Esophagus squamous epithelium (tissue), 5 donors: ENCODE measurements at places on chromosomes 3 and 15. TPM values are rescaled to one million over a fixed set of nuclear protein-coding genes. Genes with fewer than 3 reads are reported as not detected.

GRCh38 chr3:87359826-87360225, 83.4 kb upstream of the POU1F1 start:
- H3K4me1 ChIP-seq = no peaks in the 10 kb centered on the region
- H3K27ac ChIP-seq = no peak overlapping the region
- H3K27me3 ChIP-seq = no peaks in the 10 kb centered on the region
- DNase-seq = no peak

DNA sequence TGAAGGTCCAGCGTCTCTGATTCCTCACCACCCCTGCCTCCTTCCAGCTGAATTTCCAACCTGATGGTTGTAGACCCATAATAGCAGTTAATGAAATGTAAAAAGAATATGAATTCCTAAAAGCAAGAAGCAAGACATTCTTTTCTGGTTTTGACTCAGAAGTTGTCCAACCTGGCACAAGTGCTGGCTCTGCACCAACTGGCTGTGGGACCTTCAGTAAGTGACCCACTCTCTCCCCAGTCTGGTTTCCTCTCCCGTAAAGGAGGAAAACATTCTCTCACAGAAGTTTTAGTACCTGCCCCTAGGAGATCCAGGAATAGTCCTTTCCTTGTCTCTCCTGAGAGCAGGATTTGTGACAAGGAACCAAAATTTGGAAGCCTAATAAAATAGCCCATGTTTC, 236.9 kb upstream of the TRIM42 start:
- no peak overlapping the region for H3K4me3 ChIP-seq
- H3K27me3 ChIP-seq = no peaks in the 10 kb centered on the region
- peaks cover 8% of the 10 kb centered on the region for H3K4me1 ChIP-seq
- H3K27ac ChIP-seq = peak overlapping the region; percentile 77
- no peak for DNase-seq

DNA sequence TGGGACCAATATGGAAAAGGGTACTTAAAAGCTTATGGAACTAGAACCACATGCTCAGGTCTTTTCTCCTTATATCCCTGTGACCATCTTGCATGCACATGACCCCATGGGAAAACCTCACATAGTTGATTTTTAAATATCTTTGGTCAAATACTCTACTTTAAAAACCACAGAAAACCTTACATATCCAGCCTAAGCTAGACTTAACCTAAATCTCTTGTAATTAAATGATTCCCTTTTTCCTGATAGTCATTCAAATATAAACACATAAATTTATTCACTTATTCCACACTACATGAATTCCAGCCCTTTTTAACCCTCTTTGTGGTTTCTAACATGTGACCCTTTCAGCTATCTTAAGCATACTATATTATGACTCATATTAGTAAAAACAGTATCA, 46.8 kb downstream of the DNAJC13 start:
- H3K36me3 ChIP-seq = peaks cover 3% of the 10 kb centered on the region
- H3K27me3 ChIP-seq = no peaks in the 10 kb centered on the region
- no peaks in the 10 kb centered on the region for H3K4me1 ChIP-seq
- no peak overlapping the region for H3K27ac ChIP-seq
- no peak overlapping the region for H3K4me3 ChIP-seq
- no peak for DNase-seq

- H3K27ac ChIP-seq = no peak overlapping the region
- H3K36me3 ChIP-seq = no peaks in the 10 kb centered on the region
- H3K4me3 ChIP-seq = no peak overlapping the region
- peaks cover 14% of the 10 kb centered on the region for H3K4me1 ChIP-seq
- no peaks in the 10 kb centered on the region for H3K27me3 ChIP-seq
- DNase-seq = no peak
Measured at GRCh38 chr3:48851407-48851806, 3.7 kb upstream of the PRKAR2A start.

DNA sequence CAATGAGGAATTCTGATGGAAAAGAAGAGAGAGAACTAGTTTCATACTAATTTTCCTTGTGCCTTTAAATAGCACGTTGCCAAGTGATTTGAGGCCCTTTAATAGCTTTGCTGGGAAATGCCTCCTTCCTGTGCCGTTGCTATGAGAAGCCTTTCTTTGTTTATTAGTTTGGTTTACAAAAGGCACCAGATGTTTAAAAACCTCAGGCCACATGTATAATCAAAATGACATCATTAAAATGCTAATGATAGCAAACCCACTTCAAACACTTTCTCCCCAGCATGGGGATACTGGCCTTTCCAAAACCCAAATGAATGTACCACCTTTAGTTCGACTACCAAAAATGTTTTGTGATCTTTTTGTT, 50.0 kb upstream of the TBC1D23 start:
- H3K4me1 ChIP-seq = peaks cover 15% of the 10 kb centered on the region
- peak overlapping the region; percentile 80 for H3K27ac ChIP-seq
- H3K36me3 ChIP-seq = no peaks in the 10 kb centered on the region

DNA sequence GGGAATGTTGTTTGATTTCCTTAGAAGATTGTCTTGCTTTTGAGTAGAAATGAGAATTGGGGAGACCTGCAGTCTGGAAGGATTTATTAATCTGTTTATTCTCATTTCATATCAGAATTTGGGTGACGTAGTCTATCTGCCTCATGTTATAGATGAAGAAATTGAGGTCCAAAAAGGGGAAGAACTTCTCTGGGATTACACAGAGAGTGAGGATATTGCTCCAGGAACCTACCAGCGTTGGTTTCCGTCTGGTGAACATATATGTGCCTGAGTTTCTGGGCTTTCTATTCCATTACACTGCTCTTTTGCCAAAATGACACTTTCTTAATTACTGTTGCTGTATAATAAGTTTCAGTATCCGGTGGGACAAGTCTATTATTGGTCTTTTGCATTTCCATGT, 51.8 kb downstream of the CTDSPL start:
- no peaks in the 10 kb centered on the region for H3K27me3 ChIP-seq
- H3K4me1 ChIP-seq = no peaks in the 10 kb centered on the region
- DNase-seq = no peak
- no peak overlapping the region for H3K4me3 ChIP-seq
- no peak overlapping the region for H3K27ac ChIP-seq
- H3K36me3 ChIP-seq = peaks cover 5% of the 10 kb centered on the region

DNA sequence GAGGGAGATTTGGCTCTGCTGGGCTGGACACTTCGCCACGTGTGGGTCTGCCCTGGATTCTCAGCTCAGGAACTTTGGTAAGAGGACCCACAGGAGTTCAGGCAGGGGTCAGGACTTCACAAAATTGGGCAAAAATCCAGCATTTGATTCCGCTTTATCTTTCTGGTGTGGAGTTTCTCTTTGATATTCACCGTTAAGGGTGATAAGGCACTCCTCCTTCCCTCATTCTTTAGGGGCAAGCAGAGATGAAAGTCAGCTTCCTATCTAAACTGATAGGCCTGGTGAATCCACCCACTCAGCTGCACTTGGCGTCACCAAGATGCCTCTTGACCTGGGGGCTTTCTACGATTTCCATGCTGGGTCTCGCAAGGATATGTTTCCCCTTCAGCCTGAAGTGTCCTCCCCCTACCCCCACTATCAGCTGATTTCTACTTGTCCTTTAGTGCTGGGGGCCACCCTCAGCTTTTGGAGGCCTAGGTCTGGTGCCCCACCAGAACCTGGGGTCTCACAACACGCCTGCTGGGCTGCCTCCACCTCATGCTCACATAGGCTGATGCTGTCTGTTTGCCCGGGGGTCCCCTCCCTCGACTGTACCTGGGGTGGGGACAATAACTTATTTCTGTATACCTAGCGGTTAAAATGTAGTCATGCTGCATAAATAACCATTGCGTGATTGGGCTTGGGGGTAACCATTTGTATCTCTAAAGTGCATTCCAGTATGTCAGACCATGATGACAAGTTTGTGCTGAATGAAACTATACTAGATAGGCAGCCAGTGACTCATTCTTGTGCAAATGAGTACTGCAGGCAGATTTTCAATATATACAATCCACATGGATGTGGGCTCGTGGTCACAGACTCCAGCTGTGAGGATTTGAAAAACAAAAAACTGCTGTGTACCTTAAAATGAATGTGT, 248.3 kb downstream of the ADAMTS17 start:
- DNase-seq = no peak
- H3K27me3 ChIP-seq = no peaks in the 10 kb centered on the region
- H3K27ac ChIP-seq = no peak overlapping the region
- H3K4me1 ChIP-seq = no peaks in the 10 kb centered on the region
- H3K4me3 ChIP-seq = no peak overlapping the region

- no peaks in the 10 kb centered on the region for H3K27me3 ChIP-seq
- H3K27ac ChIP-seq = no peak overlapping the region
- H3K36me3 ChIP-seq = no peaks in the 10 kb centered on the region
- no peaks in the 10 kb centered on the region for H3K4me1 ChIP-seq
Measured at GRCh38 chr3:30082652-30083051, 523.7 kb upstream of the TGFBR2 start.

DNA sequence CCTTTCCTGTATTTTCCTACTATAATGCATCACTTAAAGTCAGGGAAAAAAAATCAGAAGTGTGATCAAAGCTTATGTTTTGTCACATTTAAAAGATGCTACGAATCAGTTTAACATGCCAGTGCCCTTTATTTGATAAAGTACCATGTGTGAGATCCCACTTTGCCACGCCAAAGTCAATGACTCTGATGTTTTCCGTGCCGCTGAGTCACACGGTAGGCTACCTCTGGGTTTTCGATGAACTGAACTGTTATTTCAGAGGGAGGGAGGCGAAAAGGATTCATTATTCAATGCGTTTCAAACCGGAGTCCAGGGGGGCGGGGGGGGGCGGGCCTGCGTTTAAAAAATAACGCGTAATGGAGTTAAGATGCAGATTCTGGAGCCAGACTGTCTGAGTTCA, 203.0 kb downstream of the ABHD5 start:
- H3K4me1 ChIP-seq = peaks cover 28% of the 10 kb centered on the region
- no peak overlapping the region for H3K27ac ChIP-seq
- peaks cover 50% of the 10 kb centered on the region for H3K27me3 ChIP-seq
- no peak for DNase-seq
- H3K4me3 ChIP-seq = peak overlapping the region; percentile 37

- peaks cover 81% of the 10 kb centered on the region for H3K27me3 ChIP-seq
- no peaks in the 10 kb centered on the region for H3K36me3 ChIP-seq
- H3K4me3 ChIP-seq = peak overlapping the region; percentile 40
- DNase-seq = no peak
Measured at GRCh38 chr3:147410526-147411237, 1.5 kb downstream of the ZIC1 start.

- no peak for DNase-seq
- peak overlapping the region; percentile 78 for H3K4me3 ChIP-seq
- H3K27ac ChIP-seq = peak overlapping the region; percentile 95
- no peaks in the 10 kb centered on the region for H3K27me3 ChIP-seq
- no peaks in the 10 kb centered on the region for H3K36me3 ChIP-seq
Measured at GRCh38 chr15:101293122-101293521, 1.9 kb downstream of the SNRPA1 start.

DNA sequence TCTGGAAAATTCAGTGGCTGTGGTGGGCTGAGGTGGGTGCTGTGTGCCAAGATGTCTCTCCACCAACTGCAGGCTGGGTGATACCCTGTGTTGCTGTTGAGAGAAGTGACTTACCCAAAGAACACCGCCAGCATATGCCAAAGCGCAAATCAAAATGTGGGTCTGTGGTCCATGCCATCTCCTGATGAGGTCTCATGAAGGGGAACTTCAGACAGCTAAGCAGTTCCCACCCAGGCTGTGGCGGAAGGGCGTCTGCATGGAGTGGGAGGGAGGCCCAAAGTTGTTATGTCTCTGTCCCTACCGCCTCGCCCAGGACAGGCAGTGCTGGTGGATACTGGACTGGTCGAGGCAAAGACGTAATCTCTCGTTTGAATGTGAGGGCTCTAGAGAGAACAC, 70.9 kb upstream of the PLXNA1 start:
- no peak overlapping the region for H3K4me3 ChIP-seq
- peak overlapping the region; percentile 74 for H3K27ac ChIP-seq
- H3K27me3 ChIP-seq = no peaks in the 10 kb centered on the region
- H3K36me3 ChIP-seq = no peaks in the 10 kb centered on the region
- peaks cover 24% of the 10 kb centered on the region for H3K4me1 ChIP-seq
- no peak for DNase-seq

DNA sequence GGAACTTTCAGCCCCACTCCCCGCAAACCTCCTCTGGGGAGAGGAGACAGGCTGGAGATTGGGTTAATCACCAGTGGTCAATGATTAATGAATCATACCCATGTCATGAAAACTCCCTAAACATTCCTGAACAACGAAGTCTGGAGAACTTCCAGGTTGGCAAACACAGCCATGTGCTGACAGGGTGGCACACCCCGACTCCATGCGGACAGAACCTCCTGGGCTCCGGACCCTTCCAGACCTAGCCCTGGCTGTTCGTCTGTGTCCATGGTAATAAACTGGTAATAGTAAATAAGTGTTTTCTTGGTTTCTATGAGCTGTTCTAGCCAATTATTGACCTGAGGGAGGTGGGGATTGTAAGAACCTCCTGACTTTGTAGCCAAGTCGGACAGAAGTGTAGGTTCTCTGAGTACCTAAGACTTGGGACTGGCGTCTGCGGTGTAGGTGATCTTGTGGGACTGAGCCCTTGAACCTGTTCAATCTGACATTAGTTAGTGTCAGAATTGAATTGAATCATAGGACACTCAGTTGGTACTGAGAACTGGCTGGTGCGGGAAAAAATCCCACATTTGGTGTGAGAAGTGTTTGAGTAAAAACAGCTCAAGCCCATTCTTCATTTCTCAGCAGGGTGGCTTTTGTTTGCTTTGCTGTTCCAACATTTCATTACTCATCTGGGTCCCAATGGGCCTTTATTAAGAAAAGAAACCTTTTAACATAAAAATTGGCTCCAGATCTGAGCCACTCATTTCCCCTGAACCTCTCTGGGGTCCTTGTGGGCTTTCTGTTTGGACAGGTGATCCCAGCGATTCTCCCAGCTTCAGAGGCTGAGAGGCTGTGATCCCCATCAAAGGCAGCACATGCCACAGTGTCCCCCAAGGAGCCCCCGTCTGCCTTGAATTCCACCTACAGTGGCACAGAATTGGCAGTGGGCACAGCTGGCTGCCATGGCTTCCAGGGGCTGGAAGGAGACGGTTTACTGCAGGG, 151.0 kb downstream of the TJP1 start:
- H3K36me3 ChIP-seq = no peaks in the 10 kb centered on the region
- DNase-seq = no peak
- no peak overlapping the region for H3K27ac ChIP-seq
- peaks cover 4% of the 10 kb centered on the region for H3K4me1 ChIP-seq
- no peak overlapping the region for H3K4me3 ChIP-seq

GRCh38 chr3:126925411-126926171, 57.3 kb upstream of the PLXNA1 start:
- H3K27me3 ChIP-seq = no peaks in the 10 kb centered on the region
- no peak overlapping the region for H3K4me3 ChIP-seq
- no peak for DNase-seq
- peaks cover 36% of the 10 kb centered on the region for H3K4me1 ChIP-seq
- no peaks in the 10 kb centered on the region for H3K36me3 ChIP-seq

The UBE2Q2 gene
- total RNA-seq = 40.2 TPM

The IMPDH2 gene
- total RNA-seq = 191 TPM

The ZBTB47 gene
- 34.3 TPM for total RNA-seq

The ABHD17C gene
- 18.7 TPM for total RNA-seq

The EID1 gene
- 34.9 TPM for total RNA-seq

The LDHAL6B gene
- not detected for total RNA-seq

The DVL3 gene
- total RNA-seq = 45.2 TPM

The SLC38A3 gene
- not detected for total RNA-seq

The TLR9 gene
- not detected for total RNA-seq
